ENCODE measurements at places on chromosomes 3 and 15. TPM values are rescaled to one million over a fixed set of nuclear protein-coding genes. Genes with fewer than 3 reads are reported as not detected.

The GOLGA8O gene
- total RNA-seq = 0.20 TPM

DNA sequence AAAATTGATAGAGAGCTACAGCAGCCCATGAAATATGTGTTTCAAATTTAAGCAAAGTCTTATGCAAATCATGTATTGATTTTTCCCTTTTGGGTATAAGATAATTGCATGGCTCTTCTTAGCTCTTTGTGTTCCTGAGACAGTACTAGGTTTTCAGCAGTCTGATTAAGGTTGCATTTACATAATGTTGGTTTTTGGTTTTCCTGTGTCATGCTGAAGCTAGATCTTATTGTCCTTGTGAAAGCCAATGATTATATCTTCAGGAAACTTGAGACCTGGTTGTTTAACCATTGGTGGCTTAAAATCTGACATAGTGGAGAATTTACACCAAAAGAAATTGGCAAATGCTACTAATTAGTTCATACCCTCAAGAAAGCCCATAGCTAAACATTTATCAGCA, 392.6 kb downstream of the ZPLD1 start:
- DNase-seq = no peak

- no peak for DNase-seq
Measured at GRCh38 chr3:167318306-167318705, 61.8 kb downstream of the ZBBX start.

DNA sequence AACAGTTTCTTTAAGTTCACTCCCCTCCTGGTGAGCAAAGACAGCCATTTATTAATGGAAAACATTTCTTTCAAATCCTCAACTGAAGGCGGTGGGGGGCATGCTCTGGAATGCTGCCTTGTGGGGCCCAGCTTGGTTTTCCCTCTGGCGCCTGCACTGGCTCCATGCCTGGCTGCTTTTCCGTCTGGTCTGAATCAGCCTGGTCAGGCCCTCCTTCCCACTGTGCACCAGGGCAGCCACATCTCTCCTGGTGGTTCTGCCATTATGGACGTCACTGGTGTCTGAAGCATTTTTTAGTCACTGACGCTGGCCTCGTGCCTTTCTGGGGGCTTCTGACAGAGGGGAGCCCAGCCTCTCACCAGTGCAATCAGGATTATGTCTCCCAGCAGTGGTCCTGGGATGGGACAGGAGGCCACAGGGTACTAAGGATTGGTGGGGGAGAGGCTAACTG, 57.6 kb upstream of the APEH start:
- peak; percentile 51 for DNase-seq

The SH3GL3 gene
- 0.35 TPM for total RNA-seq

Data from renal cortical epithelial cell (primary cell).